Type B pancreatic cell (in vitro differentiated cells): ENCODE measurements at places on chromosomes 16 and 17. TPM values are rescaled to one million over a fixed set of nuclear protein-coding genes. Genes with fewer than 3 reads are reported as not detected.

DNA sequence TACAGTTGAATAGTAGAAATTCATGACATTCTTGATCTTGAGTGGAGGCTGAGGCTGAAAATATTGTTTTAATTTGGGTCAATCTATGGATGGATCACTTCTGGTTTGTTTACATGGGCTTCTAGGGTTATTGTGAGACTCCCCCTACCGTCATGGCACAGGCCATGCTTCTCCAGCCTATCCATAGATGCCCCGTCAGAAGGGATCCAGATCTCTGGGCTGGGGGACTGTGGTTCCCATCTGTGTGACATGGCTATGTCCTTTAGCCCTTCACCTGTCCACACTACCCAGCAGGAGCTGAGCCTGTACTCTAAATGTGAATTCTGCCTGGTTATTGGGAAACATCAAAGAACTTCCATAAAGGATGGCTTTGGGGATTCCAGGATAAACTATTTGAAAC is 160.4 kb downstream of the ABCC12 start:
- no peak for DNase-seq
- no peak overlapping the region for H3K4me3 ChIP-seq
- no peaks in the 10 kb centered on the region for H3K4me1 ChIP-seq
- no peaks in the 10 kb centered on the region for H3K36me3 ChIP-seq
- H3K27me3 ChIP-seq = no peaks in the 10 kb centered on the region
- no peak overlapping the region for H3K27ac ChIP-seq

DNA sequence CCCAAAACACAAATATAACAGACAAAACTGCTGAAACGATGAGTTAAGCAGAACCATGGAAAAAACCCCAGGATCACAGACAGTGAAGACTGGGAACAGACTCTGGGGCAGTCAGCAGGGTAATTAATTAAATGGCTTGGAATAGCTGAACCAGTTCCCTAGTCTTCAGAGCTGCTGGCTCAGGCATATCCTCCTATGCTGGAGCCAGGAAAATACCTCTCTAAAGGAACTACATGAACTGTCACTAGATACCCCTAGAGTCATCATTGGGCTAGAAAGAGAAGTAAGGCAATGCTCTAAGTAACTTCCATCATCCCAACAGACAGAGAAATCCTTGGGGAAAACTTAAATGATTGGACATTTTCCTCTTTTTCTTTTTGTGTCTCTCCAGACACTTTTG is 113.0 kb downstream of the STXBP4 start:
- H3K36me3 ChIP-seq = peaks cover 15% of the 10 kb centered on the region
- no peak overlapping the region for H3K4me3 ChIP-seq
- no peaks in the 10 kb centered on the region for H3K27me3 ChIP-seq
- no peak for DNase-seq
- H3K27ac ChIP-seq = no peak overlapping the region
- H3K4me1 ChIP-seq = no peaks in the 10 kb centered on the region

- no peak for DNase-seq
- H3K27ac ChIP-seq = peak overlapping the region; percentile 57
- H3K4me1 ChIP-seq = peaks cover 30% of the 10 kb centered on the region
- H3K36me3 ChIP-seq = no peaks in the 10 kb centered on the region
These were observed 15.3 kb downstream of the WFIKKN2 start for GRCh38 chr17:50850640-50851039.

- peak overlapping the region; percentile 92 for H3K27ac ChIP-seq
- peak overlapping the region; percentile 4 for H3K4me3 ChIP-seq
- no peaks in the 10 kb centered on the region for H3K27me3 ChIP-seq
- DNase-seq = no peak
- peaks cover 29% of the 10 kb centered on the region for H3K4me1 ChIP-seq
- H3K36me3 ChIP-seq = peaks cover 22% of the 10 kb centered on the region
These were observed 34.6 kb downstream of the DCUN1D3 start for GRCh38 chr16:20865420-20866131.

DNA sequence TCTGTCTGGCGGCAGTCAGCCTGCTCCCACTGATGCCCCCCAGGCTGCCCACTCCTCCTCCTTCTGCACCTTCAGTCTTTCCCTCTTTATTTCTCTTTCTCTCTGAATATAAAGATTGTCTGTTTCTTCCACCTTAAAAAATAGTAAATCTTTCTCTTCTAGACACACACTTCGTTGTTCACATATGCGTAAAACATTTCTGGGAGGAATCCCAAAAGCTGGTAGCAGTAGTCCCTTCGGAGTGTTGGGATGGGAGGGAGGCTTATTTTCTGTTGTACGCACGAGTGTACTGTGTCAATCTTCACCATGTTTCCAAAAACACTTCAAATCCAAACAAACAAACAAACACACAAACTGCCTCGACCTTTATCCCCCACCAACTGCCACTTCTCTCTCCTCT is 9.9 kb downstream of the OSBPL7 start:
- H3K36me3 ChIP-seq = peaks cover 7% of the 10 kb centered on the region
- no peak for DNase-seq
- no peak overlapping the region for H3K4me3 ChIP-seq

DNA sequence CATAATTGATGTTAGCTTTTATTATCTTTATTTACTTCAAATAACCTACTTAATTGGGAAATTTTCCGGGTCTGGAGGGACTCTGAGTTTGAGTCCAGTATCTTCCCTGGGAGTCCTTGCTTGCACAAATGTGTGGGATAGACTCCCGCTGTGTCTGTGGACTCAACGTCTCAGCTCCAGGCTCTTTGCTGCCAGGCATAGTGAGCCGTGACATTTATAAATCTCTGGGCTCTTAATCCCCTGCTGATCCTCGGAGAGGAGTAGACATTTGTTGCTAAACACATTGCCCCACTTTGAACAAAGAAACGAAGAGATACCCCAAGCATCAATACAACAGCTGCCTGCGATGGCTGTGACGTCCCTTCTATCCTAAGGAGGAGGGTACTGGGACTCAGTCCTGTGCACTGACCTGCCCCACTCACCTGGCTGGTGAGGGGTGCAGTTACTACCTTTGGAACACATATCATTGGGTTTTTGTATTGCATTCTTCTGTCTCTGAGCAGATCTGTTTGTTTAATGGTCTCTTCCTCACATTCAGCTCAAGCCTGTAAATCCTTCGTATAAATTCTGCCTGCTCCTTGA is 316.9 kb downstream of the HAPSTR1 start:
- H3K27ac ChIP-seq = no peak overlapping the region
- DNase-seq = no peak
- no peaks in the 10 kb centered on the region for H3K36me3 ChIP-seq
- peaks cover 27% of the 10 kb centered on the region for H3K27me3 ChIP-seq
- no peak overlapping the region for H3K4me3 ChIP-seq

DNA sequence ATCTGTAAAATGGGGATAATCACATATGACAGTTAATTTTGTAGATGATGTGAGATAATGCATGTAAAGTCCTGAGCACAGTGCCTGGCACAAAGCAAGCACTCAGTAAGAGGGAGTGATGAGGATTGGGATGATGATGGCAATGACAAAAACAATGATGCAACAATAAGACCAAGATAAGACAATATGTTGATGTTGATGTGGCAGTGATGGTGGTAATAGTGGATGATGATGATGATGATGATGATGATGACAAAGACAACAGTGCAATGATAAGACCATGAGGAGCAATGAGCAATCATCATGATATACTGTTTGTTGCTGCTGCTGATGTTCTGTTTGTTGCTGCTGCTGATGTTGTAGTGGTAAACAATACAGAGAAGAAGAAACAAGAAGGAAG is 344.1 kb downstream of the NPIPA8 start:
- no peak overlapping the region for H3K27ac ChIP-seq
- H3K4me1 ChIP-seq = peaks cover 8% of the 10 kb centered on the region
- H3K36me3 ChIP-seq = no peaks in the 10 kb centered on the region
- H3K4me3 ChIP-seq = no peak overlapping the region

GRCh38 chr16:17083628-17084027 is 387.1 kb downstream of the XYLT1 start:
- DNase-seq = no peak
- no peaks in the 10 kb centered on the region for H3K4me1 ChIP-seq
- H3K27me3 ChIP-seq = peaks cover 9% of the 10 kb centered on the region

Gene CCDC200
- total RNA-seq = not detected in 2 replicates
